ENCODE measurements at places on chromosomes 4 and X.

GRCh38 chr4:26557164-26557563, 26.7 kb upstream of the TBC1D19 start:
- H3K27me3 ChIP-seq = no peaks in the 10 kb centered on the region
- no peak overlapping the region for H3K4me3 ChIP-seq
- H3K4me1 ChIP-seq = no peaks in the 10 kb centered on the region
- H3K36me3 ChIP-seq = no peaks in the 10 kb centered on the region
- DNase-seq = no peak

DNA sequence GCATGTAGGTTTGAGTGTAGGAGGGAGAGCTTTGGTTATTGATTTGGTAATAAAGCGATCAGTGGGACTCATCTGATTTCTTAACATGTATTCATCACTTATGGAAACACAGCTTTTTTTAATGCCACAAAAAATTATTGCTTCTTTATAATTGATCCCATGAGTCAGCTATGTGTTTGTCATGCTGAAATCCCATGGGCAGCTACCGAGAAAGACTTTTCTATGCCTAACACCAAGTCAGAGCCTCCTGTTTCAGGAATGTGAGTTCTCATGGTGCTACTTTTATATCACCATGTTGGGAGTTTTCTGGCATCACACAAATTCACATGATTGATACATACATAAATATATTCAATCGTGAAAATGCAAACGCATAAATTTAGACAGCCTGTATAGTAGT, 165.7 kb downstream of the RAPGEF2 start:
- H3K27me3 ChIP-seq = no peaks in the 10 kb centered on the region
- H3K4me3 ChIP-seq = peak overlapping the region; percentile 52
- H3K4me1 ChIP-seq = peaks cover 4% of the 10 kb centered on the region
- no peak for DNase-seq

DNA sequence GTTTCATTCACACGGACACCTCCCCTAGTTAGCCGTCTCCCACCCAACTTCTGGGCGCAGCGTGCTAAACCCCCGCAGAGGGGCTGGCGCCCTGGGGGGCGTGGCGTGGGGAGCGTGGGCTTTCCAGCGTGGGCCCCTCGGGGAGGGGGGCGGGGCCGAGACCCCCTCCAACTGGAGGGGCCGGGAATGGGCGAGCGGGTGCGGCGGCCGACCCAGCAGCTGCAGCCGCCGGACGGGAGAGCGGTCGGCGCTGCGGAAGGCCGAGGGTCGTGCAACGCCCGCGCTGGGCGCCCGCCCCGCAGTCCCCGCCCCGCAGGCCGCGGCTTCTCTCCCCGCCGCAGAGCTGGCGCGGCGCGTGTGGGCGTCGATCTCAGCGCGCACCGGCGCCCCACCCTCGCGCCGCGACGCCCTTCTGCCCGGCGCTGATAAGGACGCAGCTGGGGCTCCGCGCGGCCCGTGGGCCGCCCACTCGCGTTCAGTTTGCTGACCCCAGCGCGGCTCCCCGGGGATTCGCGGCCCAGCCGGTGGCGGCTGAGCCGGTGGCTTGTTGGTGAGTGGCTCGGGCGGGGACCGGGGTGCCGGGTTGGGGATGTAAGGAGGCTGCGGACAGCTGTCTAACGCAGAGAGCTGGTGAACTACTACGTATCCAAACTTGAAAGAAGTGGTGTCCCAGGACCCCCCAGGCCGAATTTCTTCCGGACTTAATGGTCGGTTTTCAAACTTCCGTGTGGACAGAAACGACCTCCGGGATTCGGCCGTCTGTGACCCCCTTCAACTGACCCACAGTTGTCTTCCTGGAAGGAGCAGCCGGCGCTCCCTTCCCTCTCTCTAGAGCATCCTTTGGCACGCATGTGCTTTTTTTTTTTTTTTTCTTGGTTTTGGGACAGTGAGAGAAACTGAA, 1.5 kb downstream of the FHDC1 start:
- peak; percentile 67 for DNase-seq
- H3K4me1 ChIP-seq = peaks cover 30% of the 10 kb centered on the region
- H3K27me3 ChIP-seq = peaks cover 27% of the 10 kb centered on the region
- H3K36me3 ChIP-seq = no peaks in the 10 kb centered on the region
- H3K27ac ChIP-seq = peak overlapping the region; percentile 25

DNA sequence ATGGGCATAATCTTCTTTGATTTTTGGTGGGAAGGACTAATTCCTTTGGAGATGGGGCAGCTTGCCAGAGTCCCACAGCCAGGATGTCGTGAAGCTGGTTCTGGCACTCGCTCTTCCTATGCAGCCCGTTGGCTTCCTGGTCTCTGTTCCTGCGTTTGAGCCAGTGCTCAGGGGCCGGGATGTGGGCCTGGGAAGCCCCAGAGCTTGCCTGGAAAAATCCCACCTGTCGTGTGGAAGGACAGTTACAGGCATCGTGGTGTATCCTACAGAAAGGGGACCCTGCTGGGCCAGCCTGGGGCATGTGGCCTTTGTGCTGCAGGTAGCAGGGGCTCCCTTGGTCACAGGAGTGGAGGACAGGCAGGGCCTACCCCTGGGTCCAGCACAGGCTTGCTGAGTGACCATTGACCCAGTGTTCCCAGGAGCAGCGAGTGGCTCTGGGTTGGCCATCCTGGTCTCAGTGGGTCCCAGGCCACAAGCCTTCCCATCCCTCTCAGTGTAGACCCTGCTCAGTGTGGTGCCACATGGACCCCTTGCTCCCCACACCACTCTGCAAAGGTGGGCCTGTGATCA, 50.2 kb downstream of the ADRA2C start:
- no peaks in the 10 kb centered on the region for H3K36me3 ChIP-seq
- no peaks in the 10 kb centered on the region for H3K27me3 ChIP-seq
- H3K27ac ChIP-seq = no peak overlapping the region
- peaks cover 3% of the 10 kb centered on the region for H3K4me1 ChIP-seq

GRCh38 chr4:48499551-48500066, 9.6 kb downstream of the ZAR1 start:
- no peak for DNase-seq
- H3K27me3 ChIP-seq = no peaks in the 10 kb centered on the region
- H3K4me1 ChIP-seq = no peaks in the 10 kb centered on the region

DNA sequence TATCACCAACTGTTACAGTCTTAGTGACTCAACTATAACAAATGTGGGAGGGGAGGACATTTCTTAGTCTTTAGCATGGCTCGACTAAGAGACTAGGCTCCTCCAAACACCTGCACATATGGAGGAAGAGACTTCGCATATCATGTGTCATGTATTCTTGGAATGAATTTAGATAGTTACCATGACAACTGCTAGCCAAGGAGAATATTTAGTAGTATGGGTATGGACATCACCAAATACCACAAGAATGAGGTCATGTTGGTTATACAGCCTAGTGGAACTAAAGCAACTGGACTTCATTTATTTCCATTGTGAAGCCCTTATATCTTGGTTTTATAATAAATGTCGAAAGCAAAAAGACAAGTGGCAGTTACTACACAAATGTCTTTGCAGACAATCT, 512.3 kb downstream of the CFAP47 start:
- H3K36me3 ChIP-seq = no peaks in the 10 kb centered on the region
- no peak overlapping the region for H3K27ac ChIP-seq
- H3K27me3 ChIP-seq = no peaks in the 10 kb centered on the region

GRCh38 chr4:146458594-146458993, 63.1 kb downstream of the SLC10A7 start:
- H3K4me1 ChIP-seq = no peaks in the 10 kb centered on the region
- H3K27me3 ChIP-seq = no peaks in the 10 kb centered on the region
- H3K4me3 ChIP-seq = no peak overlapping the region

DNA sequence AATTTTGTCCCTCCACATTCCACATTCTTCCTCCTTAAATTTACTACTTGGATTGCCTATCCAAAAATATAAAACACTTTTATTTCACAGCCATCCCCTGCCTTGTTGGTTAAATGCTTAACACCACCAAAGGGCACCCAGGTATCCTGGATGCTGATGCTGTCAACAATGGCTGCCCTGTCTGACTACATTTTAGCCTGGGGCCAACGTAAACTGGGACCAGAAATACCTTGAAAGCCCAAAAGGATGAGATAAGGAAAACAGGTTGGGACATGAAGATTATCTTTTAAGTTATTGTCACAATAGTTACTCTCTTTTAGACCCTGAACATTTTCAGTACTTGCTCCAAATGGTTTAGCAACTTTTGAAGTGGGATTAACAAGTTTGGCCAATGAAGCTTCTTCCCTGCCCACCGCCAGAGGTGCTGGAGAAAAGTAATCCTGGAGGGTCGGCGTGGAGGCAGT, 775 bp upstream of the YIPF6 start:
- H3K27ac ChIP-seq = peak overlapping the region; percentile 87
- peaks cover 5% of the 10 kb centered on the region for H3K4me1 ChIP-seq
- DNase-seq = no peak

DNA sequence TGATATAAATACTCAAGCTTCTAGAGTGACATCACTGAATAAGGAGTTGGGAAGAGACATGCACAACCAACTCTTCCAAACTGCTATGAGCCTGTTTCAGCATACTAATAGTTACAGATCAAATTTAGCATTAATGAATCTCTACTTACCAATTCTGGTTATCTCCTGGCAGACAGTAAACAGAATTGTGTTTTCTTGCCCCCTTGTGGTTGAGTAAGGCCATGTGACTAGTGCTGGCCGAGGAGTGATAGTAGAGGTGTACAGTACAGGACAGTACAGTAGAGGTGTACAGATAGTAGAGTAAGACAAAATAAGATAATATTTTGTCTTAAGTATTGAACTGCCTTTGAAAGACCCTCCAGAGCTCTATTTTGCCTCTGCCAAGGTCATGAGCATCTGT, 681.4 kb downstream of the GABRG1 start:
- no peaks in the 10 kb centered on the region for H3K27me3 ChIP-seq
- no peak overlapping the region for H3K27ac ChIP-seq
- no peaks in the 10 kb centered on the region for H3K4me1 ChIP-seq
- no peak overlapping the region for H3K4me3 ChIP-seq
- no peaks in the 10 kb centered on the region for H3K36me3 ChIP-seq

GRCh38 chrX:68920561-68920960, 91.7 kb downstream of the EFNB1 start:
- no peaks in the 10 kb centered on the region for H3K4me1 ChIP-seq
- peaks cover 4% of the 10 kb centered on the region for H3K27me3 ChIP-seq
- H3K27ac ChIP-seq = no peak overlapping the region
- no peaks in the 10 kb centered on the region for H3K36me3 ChIP-seq
- H3K4me3 ChIP-seq = no peak overlapping the region
- DNase-seq = peak; percentile 29

DNA sequence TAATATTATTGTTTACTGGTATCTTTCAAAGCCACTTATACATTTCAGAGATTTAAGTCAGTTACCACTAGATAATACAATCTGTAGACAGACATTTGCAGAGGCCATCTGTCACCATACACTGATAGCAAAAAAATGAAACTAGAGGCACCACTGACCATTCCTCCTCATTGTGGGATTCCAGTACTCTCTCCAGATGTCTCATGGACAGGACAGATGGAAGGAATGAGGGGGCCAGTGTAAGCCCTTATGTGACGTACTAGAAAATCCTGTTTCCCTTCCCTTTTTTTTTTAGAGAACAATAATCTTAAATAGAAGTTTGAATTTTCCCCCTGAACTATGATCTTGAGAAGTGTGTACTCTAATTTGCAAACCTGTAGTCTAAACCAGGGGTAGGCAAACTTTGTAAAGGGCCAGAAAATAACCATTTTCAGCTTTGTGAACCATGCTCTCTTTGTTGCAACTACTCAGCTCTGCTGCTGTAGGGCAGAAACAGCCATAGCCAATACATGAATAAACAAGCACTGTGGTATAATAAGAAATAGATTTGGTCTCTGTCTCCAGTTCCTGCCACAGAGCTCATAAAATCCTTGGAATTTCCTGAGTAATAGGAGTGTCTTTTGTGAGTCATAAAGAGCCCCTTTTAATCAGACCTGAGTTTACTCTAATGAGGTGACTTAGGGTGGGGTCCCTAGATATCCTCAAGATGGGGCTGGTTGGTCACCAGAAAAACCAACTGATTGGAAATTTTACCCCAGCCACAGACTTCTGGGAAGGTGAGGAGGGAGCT, 90.4 kb downstream of the MOSPD2 start:
- no peaks in the 10 kb centered on the region for H3K4me1 ChIP-seq
- H3K4me3 ChIP-seq = no peak overlapping the region
- no peaks in the 10 kb centered on the region for H3K36me3 ChIP-seq
- H3K27ac ChIP-seq = no peak overlapping the region

- H3K36me3 ChIP-seq = no peaks in the 10 kb centered on the region
- H3K4me1 ChIP-seq = no peaks in the 10 kb centered on the region
Measured at GRCh38 chrX:73855546-73855945, 292.5 kb downstream of the CHIC1 start.

GRCh38 chr4:10058371-10058770, 37.1 kb upstream of the SLC2A9 start:
- no peak overlapping the region for H3K4me3 ChIP-seq
- H3K4me1 ChIP-seq = peaks cover 3% of the 10 kb centered on the region
- H3K27ac ChIP-seq = no peak overlapping the region

- H3K4me3 ChIP-seq = no peak overlapping the region
- no peaks in the 10 kb centered on the region for H3K4me1 ChIP-seq
- H3K36me3 ChIP-seq = no peaks in the 10 kb centered on the region
- H3K27me3 ChIP-seq = no peaks in the 10 kb centered on the region
Measured at GRCh38 chr4:99811850-99812249, 4.8 kb upstream of the DAPP1 start.

- H3K4me1 ChIP-seq = peaks cover 5% of the 10 kb centered on the region
- H3K27ac ChIP-seq = no peak overlapping the region
- no peaks in the 10 kb centered on the region for H3K36me3 ChIP-seq
- peak; percentile 91 for DNase-seq
Measured at GRCh38 chr4:147590249-147590920, 26.8 kb upstream of the TMEM184C start.

- H3K36me3 ChIP-seq = no peaks in the 10 kb centered on the region
- DNase-seq = peak; percentile 54
- H3K4me1 ChIP-seq = peaks cover 4% of the 10 kb centered on the region
Measured at GRCh38 chrX:38561951-38562719, 793 bp downstream of the TSPAN7 start.

DNA sequence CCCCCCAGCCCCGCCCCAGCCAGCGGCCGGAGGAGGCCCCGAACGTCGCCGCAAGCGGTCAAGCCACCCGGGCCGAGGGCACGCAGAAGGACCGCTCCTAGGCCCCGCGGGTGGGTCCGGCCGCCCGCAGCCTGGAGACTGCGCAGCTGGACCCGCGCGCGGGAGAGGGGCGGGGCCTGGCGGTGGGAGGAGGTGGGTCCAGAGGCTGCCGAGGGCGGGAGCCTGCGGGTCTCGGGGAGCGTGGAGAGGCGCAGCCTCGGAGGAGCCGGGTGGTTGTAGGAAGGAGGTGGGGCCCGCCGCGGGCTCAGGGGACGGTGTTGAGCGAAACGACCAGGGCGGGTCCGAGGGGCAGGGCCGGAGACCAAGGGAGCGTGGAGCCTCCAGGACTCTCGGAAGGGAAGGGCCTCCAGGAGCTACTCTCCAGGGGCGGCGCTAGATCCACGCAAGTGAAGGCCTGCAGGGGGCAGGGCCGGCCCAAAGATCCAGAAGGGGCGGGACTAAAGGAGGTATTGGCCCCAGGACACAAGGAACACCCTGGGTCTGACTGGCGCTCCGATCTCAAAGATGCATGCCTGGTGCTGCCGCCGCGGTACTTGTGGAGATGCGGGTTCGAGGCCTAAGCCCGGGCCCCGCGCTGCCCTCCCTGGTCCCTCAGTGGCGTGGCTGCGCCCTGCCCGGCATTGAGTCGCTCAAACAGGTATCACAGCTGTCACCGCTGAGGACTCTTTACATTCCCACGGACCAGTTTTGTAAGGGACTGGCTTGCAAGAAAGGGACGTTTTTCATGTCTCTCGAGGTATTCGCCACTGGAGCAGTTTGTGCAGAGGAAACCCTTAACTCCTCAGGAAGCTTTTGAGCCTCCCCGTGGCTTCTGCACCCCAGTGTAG, 5.9 kb downstream of the TIMM17B start:
- H3K4me3 ChIP-seq = peak overlapping the region; percentile 42
- peak; percentile 60 for DNase-seq
- peaks cover 12% of the 10 kb centered on the region for H3K36me3 ChIP-seq
- H3K4me1 ChIP-seq = peaks cover 17% of the 10 kb centered on the region
- peak overlapping the region; percentile 15 for H3K27ac ChIP-seq

- DNase-seq = no peak
- H3K4me3 ChIP-seq = no peak overlapping the region
- no peaks in the 10 kb centered on the region for H3K27me3 ChIP-seq
- peaks cover 31% of the 10 kb centered on the region for H3K4me1 ChIP-seq
Measured at GRCh38 chr4:915595-915994, 16.5 kb downstream of the GAK start.

All from spinal cord (tissue), 10 donors.